ENCODE measurements at places on chromosomes 5 and 9. TPM values are rescaled to one million over a fixed set of nuclear protein-coding genes. Genes with fewer than 3 reads are reported as not detected.

Gene NR5A1
- total RNA-seq: not detected

Gene COQ4
- total RNA-seq: 68.8 TPM

Gene PTPRD
- total RNA-seq: 5.6 TPM

Gene SLC25A2
- 0.29 TPM for total RNA-seq

Gene FOXD4
- total RNA-seq: 0.07 TPM

Gene OTP
- not detected for total RNA-seq

Gene ENTREP1
- total RNA-seq: 0.87 TPM

Gene ERGIC1
- total RNA-seq: 99.1 TPM

Gene HK3
- total RNA-seq: 0.43 TPM
